Pulmonary artery endothelial cell (primary cell): ENCODE measurements at places on chromosomes 4 and X.

GRCh38 chrX:53716328-53717088 lies 30.0 kb upstream of the HUWE1 start:
- DNase-seq: no peak

DNA sequence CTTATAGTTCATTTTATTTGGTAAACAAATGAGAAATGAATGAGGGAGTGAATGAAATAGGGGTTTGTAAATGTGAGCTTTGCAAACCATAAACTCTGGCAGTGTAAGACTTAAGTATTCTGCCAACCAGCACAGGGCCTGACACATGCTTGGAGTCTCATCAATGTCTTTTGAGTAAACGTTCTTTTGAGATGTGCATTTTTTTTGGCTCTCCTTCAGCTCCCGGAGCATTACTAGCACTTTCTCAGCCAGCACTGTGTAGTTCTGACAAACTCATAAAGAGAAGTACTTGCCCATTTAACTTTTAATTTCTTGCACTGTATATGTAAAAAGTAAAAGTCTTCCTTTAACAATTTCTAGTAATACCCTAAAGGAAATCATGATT lies 245.3 kb downstream of the HS3ST1 start:
- no peak for DNase-seq

DNA sequence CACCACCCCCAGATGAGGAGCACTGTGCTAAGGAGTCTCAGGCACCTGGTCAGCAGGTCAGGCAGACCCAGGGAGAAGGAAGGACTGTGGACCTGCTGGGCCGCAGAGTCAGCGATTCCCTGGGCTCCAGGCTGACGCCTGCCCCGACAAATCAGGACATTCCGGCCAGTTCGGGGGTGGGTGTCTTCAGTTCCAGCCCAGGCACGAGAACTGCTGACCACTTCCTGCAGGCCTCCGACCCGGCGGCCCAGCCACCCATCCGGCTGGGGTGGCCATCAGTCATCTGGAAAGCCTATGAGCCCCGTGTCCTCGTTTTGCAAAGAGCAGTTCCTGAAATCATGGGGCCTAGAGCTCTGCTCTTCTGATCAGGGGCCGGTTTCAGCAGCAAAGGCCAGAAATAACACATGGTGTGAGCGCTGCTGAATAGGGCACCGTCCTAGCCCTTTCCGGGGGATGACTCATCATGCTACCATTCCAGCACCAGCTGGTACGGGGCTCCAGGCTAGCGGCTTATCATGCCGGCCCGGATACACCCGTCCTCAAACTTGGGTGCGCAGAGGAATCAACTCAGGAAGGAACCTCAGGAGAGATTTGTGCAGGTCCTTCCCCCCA lies 7.8 kb upstream of the SH3TC1 start:
- DNase-seq: peak; percentile 100

DNA sequence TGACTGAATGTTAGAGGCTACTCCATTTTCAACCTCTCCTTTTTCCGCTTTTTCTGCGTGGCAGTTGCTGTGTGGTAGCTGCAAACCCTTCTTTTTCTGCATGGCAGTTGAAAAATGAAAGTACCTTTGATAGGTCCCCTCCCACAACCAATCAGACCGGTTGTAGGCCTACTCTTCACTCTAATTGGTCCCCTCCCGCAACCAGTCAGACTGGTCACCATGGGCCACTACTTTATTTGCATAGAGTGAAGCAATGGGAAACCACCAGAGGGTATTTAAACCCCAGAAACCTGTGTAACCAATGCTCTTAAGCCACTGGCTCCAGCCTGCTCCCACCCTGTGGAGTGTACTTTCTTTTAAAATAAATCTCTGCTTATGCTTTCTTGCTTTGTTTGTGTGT lies 877.8 kb downstream of the FAM133A start:
- DNase-seq: no peak

DNA sequence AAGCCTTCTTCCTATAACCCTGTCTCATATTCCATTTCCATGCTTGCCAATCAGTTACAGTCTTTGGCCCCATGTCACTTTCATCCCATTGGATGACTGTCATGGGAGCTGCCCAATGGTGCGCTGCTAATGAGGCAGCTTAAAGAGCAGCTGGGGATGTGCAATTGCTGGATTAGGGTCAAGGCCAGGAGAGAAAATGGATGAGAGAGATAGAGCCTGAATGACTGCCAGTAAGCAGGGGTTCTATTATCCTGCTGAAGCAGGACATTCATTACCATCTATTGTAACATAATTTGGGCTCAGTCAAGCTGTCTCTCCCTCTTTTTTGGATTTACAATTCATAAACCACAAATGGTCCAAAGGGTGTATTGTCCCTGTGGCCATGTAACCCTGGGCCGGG lies 909.0 kb downstream of the CENPC start:
- DNase-seq: no peak

- no peak for DNase-seq
These were observed 260.5 kb downstream of the TMA16 start for GRCh38 chr4:163755013-163755412.

GRCh38 chrX:133444196-133444595 lies 28.9 kb upstream of the GPC4 start:
- no peak for DNase-seq

GRCh38 chr4:153243468-153243867 lies 39.2 kb downstream of the TRIM2 start:
- DNase-seq: no peak

- DNase-seq: no peak
These were observed 79.1 kb upstream of the NR0B1 start for GRCh38 chrX:30388325-30388724.

GRCh38 chr4:86592553-86593249 lies 1.4 kb upstream of the PTPN13 start:
- DNase-seq: no peak

GRCh38 chr4:102823897-102824296 lies 3.5 kb downstream of the UBE2D3 start:
- no peak for DNase-seq

- DNase-seq: no peak
These were observed 1.5 kb downstream of the NKX1-1 start for GRCh38 chr4:1404573-1405253.

- no peak for DNase-seq
These were observed 189.6 kb downstream of the FRMPD4 start for GRCh38 chrX:12327836-12328235.

GRCh38 chr4:166839615-166840251 lies 394.6 kb downstream of the SPOCK3 start:
- no peak for DNase-seq

DNA sequence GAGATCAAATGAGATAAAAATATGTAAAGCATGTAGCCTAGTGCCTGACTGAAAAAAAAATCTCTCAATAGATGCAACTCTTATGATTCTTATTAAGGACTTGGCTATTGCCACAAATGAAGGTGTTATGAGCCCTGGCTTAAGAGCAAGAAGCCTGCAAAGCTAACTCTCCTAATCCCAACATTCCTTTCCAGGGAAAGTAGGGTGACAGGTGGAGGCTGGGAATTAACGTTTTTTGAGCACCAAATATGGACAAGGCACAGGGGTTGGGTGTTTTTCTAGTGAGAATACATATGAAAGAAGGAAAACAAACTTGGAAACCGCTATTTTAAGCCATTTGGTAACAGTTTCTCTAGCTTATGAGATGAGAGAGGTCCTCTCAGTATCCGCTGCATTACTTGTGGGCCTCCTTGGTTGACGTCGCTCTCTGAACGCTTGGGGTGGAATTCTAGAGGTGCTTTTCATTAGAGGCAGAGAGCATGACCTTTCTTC lies 2.4 kb downstream of the RHOH start:
- no peak for DNase-seq

DNA sequence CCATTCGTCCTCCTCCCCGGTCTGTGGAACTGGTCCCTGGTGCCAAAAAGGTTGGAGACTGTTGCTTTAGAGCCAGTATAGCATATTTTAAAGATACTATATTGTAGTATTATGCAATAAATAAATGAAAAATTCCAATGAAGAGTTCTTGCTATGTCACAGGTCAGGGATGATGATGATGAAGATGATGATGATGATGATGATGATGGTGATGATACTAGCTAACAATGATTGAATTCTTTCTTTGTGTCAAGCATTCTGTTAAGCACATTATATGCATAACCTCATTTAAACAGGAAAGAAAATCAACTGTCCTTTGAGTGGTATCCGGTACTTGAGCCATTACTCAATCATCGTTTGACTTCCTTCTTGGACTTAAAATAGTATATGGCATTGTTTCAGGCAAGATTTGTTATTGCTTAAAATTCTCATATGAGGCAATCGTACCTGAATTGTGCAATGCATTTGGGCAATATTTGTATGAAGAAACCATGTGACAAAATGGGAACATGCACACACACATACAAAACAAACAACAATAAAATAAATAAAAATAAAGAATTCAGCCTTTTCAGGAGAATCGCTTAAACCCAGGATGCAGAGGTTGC lies 22.8 kb upstream of the TLR2 start:
- DNase-seq: no peak

DNA sequence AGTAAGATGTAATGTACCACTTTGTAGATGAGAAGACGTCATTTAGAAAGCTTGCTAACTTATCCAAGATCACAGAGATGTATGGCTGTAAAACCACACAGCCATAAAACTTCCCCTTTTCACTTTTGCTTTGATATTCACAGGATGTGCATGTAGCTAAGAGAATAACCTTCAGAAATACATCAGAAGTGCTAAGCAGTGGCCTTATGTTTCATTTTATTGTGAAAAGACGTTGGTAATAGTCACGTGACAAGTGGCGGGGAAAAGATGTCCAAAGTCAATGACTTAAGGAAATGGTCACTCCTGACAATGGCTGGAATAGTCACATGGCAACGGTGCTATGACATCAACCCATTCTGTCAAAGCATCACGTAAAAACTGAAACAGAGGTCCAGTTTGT lies 12.9 kb upstream of the WDR17 start:
- no peak for DNase-seq

- DNase-seq: no peak
These were observed 43.5 kb upstream of the CD99 start for GRCh38 chrX:2647627-2648026.

DNA sequence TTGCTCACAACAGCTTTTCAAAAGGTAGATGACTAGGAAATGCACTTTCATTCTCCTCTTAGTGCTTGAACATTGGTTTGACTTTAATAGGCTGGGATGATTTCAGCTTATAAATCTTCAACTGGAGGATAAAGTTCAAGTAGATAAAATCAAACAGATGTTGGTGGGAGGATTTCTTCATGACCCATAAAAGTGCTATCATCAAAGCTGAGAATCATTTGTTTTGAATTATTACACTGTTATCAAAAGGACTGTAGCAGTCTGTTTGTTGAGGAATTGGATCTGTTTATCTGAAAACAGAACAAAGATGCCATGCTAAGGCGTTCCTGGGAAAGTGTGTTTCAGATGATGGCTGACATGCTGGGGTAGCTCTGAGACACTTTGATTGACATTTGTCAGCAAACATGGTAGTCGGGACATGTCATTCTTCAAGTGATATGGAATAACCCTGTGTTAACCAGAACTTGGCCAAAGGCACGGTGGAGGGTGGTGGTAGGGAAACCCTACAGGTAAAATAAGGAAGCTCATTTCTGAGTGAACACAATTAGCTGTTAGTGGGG lies 304.0 kb upstream of the PITX2 start:
- no peak for DNase-seq

DNA sequence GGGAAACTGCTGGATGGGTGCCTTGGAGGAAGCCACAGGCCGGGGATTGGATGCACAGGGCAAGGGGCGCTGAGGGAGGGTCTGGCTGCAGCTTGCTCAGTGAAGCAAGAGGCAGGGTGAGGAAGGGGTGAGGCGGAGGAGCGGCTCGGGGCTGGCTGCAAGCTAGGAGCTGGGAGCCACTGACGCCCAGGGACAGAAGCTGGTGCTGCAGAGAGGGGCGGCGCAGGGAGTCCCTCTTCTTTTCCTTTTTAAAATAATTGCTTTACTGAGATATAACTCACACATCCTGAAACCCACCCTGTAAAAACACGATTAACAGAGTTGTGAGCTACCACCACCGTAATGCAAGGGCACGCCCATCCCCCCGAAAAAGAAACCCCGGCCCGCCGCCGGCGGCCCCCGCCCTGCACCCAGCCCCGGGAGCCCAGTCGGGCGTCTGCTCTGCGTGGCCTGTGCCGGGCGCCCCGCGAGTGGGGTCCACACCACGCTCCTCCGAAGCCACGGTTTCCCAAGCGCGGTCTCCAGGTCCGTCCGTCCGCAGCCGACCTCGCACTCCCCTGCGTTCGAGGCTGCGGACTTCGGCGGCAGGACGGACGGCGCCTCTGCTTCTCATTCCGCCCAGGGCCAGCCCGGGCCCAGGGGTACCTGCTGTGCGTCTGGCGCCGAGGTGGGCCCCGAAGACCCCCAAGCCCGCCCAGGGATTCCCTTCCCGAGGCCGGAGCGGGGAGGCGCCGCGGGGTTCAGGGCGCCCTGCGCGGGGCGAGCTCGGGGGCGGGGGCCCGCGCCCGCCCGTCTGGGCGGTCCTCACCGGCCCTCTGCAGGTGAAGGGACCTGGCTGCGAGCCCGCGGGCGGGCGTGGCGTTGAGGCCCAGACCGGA lies 866 bp upstream of the UVSSA start:
- DNase-seq: no peak

DNA sequence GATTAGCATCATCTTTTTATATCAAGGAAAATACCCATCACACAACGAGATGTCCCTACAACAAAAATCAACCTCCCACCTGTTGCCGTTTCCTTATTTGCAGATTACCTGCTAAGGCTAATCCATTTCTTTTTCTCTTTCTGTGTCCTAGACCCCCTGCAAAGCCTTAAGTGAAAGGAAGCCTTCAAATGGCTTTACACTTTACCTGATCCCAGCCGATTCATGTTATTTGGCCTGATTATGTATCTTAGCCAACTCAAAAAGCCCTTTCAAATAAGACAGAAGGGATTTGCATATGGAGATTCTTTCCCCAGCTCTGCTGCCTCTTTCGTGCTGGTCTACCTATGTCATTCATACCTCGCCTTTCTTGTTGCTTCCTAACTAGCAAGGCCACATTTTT lies 14.4 kb downstream of the ABCG2 start:
- DNase-seq: no peak

GRCh38 chrX:40108162-40108958 lies 10.6 kb upstream of the BCOR start:
- DNase-seq: no peak

DNA sequence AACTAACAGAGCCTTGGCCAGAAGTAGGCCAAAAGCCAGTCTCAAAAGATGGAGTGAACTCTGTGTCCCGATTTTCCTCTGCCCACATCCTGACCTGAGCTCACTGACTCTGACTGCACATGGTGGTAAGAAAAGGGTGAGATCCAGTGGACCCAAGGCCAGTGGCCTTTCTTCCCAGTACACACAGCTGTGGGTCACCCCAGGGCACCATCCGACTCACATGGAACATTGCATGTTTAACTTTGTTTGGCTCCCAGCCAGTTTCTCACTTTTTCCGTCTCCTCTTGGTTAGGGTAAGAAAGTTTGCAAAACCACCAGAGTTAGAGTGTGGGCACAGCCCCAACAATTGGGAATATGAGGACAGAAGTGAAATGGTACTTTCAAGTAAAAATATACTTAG lies 69.8 kb downstream of the GAB1 start:
- no peak for DNase-seq

GRCh38 chr4:121510341-121510874 lies 129.6 kb upstream of the QRFPR start:
- DNase-seq: no peak
